ENCODE measurements at places on chromosomes 16 and 17.

- no peak for DNase-seq
Observed at GRCh38 chr17:17905036-17905320, 67.2 kb downstream of the TOM1L2 start.

- DNase-seq = no peak
Observed at GRCh38 chr17:83073389-83074063, 5.9 kb upstream of the METRNL start.

DNA sequence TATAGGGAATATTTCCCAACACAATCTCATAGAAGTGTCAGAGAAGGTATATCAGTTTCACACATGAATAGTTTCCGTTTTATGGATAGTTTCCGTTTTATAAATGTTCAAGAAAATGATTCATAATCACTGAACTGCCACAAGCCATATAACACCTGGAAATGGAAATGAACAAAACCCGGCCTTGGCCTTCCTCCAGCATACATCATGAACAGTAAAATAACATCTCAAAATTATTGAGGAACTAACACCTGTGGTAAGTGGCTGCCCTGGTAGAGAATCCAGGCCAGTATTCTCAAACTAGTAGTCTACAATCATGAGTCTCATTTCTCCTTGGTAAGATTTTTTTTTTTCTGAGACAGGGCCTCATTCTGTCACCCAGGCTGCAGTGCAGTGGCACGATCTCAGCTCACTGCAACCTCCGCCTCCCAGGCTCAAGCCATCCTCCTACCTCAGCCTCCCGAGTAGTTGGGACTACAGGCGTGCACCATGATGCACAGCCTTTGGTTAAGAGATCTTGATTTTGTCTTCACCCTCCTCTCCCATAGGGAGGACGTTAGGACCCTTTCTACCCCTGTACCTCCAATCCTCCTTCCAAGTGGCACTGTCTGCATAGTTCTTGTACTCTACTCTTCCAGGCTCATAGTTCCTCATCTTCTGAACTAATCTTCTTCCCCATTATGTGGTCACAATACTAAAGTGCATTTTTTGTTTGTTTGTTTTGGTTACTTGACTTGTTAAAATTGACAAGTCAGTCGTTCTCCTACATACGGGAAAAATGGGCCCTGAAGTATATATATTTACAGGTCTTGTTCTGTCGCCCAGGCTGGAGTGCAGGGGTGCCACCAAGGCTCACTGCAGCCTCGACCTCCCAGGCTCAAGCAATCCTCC lies 15.0 kb upstream of the RGS9 start:
- no peak for DNase-seq

DNA sequence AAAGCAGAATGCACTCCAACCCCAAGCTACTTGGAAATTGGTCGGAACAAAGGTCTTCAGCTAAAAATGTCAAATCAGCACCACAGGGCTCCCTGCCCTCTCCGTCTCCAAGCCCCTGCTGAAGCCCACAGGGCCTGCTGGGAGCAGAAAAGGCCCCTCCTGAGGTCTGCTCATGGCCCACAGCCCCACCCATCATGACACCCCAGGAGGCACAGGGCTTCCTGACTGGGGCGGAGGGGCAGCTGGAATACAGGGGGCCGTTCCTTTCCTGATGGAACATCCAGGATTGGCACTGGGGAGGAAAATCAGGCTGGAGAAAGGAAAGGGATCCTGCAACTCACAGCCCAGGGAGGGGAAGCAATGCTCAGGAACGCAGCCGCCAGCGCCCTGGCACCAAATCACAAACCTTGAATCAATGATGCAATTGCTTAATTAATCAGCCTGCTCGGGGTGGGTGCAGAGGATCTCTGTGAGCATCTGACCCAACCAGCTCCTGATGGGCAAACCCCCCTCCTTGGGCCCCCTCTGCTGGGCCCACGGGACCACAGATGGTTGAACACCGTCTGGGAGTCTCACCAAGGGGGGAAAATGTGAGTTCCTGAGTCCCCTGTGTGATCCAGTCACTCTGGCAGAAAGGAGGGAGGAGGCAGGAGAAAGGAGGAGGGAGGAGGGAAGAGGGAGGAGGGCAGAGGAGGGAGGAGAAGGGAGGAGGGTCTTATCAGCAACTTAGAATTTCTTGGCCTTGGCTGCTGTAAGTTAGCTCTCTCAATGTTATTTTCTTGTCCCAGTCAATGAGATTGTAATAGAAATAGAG lies 155.5 kb downstream of the ZNF423 start:
- no peak for DNase-seq

DNA sequence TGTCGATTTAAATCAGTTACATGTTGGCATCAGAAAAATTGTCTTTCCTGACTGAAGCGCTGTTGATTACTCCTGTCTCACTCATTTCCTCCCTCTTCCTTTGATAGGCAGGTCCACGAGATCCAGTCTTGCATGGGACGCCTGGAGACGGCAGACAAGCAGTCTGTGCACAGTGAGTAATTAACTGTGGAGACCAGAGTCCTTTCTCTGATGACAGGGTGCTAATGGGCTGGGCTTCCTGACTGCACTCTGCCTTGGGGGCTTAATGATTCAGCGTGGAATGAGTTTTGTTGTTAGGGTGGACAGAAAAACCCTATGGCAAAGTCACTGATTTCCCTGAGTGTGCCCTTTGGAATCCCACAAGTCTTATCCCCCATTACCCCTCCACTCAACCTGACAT lies 6.5 kb downstream of the GOSR2 start:
- no peak for DNase-seq

DNA sequence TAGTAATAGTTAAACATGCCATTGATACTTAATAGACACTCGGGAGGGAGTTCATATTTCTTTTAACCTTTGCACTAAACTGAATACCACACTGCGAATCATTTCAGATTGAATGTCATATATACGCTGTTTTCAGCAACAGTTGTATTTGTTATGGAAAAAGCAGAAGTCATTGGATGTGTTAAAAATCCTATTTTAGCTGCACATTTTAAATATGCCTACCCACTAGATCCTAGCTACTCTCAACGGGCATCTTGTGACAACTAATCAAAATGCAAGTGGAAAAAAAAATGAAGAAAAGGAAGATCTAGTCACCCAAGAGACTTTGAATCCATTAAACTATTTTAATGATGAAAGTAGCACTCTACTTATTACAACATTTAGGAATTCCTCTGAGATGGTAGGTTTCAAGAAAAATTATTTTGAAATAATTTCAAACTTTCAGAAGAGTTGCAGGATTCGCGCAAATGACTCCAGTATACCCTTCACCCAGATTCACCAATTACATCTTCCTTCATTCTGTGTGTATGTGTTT lies 51.4 kb upstream of the MNT start:
- DNase-seq = no peak

DNA sequence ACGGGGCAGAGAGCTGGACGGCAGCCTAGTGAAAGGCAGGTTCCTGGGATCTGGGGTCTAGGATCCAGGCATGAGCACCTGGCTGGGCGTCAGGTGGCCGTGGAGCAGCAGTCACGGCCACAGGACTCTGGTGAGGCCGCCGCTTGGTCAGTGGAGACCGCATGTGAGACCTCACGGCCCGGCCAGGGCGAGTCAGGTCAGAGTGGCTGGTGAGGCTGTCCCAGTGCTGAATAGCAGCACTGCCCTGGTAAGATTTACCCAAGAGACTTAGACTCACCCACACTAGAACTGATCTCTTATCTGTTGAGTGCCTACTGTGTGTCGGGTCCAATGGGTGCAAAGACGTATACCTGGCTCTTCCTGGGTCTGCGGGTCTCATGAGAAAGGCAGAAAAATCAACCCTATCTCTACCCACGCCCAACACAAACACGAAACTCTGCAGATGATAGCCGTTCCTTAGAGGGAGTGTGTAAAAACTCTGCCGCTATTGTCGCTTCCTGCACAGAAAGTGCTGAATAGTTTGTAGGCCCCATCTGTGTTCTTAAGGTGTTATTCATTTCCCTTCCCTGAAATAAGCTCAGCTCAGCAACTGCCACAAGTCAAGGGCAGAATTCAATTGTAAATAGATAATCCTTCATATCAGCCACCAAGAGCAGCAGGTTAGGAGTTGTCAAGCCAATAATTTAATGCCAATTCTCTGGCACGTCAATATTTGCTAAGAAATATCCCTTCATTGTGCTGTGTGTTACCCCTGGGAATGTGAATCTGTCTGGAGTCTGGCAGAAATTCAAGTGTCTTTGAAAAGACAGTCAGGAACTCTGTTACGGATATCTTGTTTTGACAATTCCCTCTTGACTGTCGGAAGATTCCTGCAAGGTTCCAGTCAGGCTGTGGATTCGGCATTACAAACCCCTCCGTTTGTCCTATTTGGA lies 240.0 kb downstream of the NTN1 start:
- DNase-seq = no peak

- no peak for DNase-seq
Observed at GRCh38 chr16:23615805-23616204, 19.7 kb upstream of the NDUFAB1 start.

GRCh38 chr17:21200590-21201297 lies 13.2 kb downstream of the TMEM11 start:
- DNase-seq = no peak

- DNase-seq = no peak
Observed at GRCh38 chr17:43713494-43714162, 45.0 kb downstream of the SOST start.

DNA sequence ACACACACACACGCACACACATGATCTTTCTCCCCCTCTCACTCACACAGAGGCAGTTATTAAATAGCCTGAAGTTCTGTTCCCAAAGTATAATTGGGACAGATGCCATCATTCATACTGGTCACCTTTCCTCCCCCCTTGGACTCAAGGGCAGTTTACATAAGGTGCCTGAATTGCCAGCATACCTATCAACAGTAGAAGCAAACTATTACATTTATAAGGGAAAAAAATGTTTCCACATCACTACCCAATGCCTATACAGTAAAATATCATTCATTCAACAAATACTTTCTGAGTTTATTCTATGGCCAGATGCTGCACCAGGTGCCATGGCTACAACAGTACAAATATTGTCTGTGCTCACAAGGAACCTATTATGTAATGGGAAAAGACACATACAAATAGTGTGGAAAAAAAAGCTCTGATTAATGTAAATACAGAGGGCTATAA lies 6.3 kb downstream of the CNTD1 start:
- no peak for DNase-seq

DNA sequence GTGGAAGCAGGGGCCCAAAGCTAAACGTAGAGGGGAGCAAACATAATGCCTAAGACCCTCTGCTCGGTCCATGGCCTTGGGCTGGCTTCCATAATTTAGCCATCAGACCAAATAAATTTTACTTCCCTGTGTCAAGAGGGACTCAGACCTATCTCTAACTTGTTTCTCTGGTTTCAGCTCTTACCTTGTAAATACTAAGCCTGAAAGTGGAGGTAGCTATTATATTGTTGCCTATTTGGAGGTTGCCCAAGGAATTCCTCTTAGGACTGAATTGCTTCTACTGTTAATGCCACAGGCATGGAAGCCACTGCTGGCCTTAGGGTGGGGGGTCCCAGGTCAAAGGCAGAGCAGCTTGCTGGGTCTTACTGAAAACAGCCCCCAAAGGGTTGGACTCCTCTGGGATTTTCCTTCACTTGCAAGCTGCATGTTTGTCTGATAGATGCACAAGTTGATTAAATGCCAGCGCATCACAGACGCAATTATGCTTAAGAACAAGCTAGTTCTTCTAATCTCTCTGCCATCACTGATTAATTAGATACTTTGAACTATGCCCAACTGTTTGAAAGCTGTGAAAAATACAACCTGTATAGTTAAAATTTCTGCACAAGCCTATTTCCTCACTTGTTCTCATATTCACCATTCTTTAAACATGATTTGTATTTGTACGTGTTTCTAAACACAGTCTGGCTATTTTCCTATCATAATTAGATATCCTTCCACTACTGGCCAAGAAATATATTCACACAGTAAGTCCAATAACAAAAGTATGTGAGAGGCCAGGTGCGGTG lies 67.9 kb upstream of the HAS3 start:
- DNase-seq = no peak

DNA sequence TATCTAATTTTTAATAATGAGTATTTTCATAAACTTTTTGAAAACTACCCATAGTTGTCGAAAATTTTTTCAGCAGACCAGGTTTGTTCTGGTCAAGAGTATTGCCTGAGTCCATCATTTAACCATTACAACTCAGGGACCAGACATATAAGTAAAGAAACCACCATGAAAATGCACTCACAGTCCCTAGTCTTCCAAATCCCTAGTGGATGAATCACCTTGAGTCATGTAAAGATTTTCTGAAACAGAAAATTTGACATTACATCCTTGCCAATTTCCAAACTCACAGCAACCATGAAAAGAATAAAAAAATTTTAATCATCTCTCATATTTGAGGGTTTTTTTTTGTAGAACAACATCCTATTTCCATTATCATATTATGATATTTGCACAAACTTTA lies 1337.5 kb upstream of the CDH8 start:
- no peak for DNase-seq

DNA sequence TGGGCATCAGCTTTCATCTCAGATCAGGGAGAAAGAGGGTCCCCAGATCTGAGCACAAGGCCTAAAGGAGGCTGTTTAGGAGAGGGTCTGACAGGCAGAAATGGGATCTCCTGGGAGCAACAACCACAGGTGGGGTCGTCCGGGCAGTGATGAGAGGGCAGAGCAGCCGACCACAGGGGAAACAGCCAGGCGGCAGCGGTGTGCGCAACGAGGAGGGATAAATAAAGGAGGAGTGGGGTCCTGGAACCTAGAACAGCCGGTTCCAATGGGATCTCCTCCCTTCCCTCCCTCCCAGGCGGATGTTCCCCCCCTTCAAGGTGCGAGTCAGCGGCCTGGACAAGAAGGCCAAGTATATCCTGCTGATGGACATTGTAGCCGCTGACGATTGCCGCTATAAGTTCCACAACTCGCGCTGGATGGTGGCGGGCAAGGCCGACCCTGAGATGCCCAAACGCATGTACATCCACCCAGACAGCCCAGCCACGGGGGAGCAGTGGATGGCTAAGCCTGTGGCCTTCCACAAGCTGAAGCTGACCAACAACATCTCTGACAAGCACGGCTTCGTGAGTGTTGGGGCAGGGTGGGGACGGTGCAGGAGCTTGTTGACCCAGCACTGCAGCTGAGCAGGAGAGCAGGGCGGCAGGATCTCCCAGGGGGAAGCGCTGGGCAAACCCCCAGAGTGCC lies 1.9 kb downstream of the TBX2 start:
- DNase-seq = no peak

DNA sequence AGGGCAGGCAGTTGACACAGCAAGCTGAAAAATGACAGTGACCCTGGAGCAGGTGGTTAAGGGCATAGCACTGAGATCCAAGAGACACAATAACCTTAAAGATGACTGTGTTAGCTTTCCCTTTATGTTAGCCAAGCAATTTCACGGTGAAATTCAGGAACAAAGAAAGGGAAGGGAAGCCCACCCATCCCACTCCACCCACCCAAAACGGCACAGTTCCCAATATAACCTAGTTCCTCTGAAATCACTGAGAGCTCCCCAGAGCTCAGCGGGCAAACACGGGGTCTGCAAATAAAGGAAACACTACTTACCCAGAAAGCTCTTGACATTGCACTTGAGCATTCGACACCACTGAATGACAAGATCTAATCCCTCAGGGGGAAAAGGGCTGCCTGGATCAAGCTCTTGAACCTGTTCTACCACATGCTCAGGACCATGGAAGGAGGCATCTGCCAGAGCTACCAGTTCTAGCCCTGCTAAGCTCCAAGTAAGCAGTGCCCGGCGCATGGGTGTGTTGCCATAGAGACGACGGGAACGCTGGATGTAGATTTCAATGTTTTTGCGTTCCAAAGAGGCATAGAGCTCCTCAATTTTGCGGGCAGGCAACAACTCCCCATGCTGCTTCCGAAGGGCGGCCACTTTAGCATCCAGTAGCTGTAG lies 10.6 kb downstream of the BLTP2 start:
- no peak for DNase-seq
